ENCODE measurements at places on chromosomes 2 and 18.
A peak's percentile ranks its signal among the peaks of the same experiment; 100 is the strongest.

DNA sequence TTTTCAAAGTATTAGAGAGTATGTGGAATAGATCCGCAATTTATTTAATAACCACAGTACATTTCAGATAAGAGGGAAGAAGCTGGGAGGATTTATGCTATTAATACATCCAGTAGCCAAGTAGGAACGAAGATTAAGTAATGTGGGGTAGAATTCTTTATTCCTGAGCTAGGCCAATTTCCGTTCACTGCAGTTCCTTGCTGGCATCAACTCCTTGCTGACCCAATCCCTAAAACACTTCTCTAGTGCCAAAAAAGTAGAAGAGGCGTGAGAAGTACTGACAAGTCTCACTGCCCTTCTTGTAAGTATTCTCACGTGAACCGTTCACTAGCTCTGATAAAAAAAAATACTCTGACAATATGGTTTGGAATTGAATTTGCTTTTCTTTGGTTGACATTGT lies 211.4 kb downstream of the EPHA4 start:
- no peak for DNase-seq

DNA sequence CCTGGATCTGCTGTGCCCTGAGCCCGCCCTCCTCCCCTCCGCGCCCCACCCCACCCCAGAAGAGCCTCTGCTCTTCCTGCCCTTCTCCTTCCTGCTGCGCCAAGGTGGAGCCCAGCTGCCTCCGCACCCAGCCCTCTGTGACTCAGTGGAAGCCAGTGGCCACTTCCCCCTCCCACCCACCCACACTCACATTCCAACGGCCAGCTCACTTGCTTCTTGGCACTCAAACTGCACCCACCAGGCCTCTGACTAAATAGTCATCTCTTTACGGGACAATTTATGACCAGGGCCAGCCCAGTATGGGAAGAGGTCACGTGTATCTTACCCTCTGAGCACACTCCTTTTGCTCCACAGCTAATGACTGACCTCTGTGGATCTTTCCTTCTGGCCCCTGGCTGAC lies 150.4 kb upstream of the SLC1A4 start:
- no peak for DNase-seq

- DNase-seq, result peak; percentile 37
Measured at GRCh38 chr2:239532859-239533258, 132.0 kb upstream of the HDAC4 start.

DNA sequence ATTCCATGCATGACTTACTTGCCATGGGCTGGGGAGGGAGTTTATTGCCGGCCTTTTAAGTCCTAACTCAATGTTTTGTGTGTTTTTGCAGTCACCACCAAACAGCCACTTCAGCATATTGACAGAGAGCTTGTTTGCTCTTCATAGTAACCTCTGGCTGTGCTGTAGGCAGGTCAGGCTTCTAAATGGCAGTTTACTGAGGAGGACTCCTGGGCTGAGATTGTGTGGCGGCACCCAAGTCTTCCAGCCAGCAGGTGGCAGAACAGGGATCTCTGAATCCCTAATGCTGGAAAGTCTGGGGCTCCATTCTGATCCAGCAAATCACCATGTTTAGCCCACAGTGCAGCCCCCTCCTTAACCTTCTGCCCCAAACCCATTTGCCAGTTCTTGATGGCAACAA lies 121.2 kb downstream of the CAPN13 start:
- no peak for DNase-seq

GRCh38 chr18:46160050-46160798 lies 56.0 kb downstream of the HAUS1 start:
- no peak for DNase-seq

GRCh38 chr18:33282142-33282541 lies 158.4 kb downstream of the CCDC178 start:
- DNase-seq, result no peak

DNA sequence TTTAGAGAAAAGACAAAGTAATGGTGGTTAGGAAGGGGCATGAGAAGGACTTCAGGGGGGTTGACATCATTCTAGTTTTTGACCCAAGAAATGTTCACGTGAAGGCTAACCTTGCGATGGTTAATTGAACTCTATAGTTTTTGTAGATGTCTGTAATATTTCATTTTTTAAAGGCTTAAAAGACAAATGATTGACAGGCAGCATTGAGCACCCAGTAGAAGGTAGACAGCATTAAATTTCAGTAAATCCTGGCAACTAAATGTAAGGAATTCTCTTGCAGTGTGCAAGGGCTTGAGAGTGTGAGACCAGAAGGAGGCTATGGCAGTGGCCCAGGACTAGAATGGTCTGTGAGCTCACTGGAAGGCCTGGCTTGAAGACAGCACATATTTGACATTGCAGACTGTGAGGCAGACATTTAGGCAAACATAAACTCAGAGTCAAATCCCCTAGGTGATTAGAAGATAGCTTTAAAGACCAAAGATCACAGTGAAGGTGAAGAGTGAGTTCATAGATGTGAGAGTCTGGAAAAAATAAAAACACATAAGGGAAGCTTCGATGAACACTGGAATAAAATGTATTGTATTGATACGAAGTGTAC lies 100.1 kb upstream of the MAP4K4 start:
- DNase-seq, result no peak

GRCh38 chr18:75256376-75256775 lies 45.8 kb downstream of the TSHZ1 start:
- no peak for DNase-seq

DNA sequence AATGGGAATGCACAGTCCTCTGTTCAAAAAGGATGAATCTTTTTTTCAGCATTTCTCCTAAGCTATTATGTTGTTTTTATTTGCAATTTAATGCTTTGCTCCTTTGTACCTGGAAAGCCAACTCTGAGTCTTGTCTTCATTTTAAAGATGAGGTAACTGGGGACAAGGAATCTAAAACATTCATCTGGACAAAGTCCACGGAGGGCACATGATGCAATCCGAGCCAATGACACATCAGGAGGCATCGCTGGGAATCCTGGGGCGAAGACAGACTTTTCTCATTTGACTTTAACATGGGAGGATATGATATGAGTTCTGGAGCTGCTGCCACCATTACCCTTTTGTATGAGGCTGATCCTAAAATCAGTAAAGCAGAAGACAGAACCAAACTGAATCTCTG lies 116.5 kb upstream of the REG3G start:
- no peak for DNase-seq

DNA sequence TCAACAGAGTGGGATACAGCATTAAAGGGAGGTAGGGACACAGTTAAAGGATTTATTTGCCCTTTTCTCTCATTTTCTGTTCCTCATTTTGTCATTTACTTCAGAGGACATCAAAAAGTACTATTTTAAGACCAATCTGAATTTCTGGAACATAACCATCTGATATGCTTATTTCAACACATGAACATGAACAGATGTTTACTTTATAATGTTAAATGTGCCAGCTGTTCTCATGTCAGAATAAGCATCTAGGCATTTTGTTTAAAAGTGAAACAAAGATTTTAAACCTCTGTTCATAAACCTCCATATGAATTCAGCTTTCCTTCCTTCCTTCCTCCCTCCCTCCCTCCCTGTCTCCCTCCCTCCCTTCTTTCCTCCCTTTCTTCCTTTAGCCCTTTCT lies 677.7 kb downstream of the CNTNAP5 start:
- DNase-seq, result no peak

GRCh38 chr2:138369856-138370255 lies 131.7 kb upstream of the SPOPL start:
- no peak for DNase-seq

GRCh38 chr2:239820836-239821693 lies 204.1 kb downstream of the NDUFA10 start:
- DNase-seq, result no peak

- DNase-seq, result no peak
Measured at GRCh38 chr2:149329068-149329467, 1.3 kb upstream of the LYPD6 start.

DNA sequence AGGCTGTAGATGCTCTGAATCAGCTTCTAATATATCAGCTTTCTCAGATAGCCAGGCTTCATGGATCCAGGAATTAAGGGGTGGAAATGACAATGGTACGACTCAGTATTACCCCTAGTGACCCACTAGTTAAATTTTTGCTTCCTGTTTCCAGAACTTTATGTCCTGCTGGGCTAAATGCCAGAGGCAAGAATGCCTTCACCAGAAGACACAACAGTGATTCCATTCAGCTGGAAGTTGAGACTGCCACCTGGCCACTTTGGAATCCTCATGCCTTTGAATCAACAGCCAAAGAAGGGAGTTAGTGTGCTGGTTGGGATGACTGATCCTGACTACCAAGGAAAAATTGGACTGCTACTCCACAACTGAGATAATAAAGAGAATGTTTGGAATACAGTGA lies 239.1 kb downstream of the ASXL3 start:
- no peak for DNase-seq

- no peak for DNase-seq
Measured at GRCh38 chr2:117953231-117953630, 60.6 kb downstream of the CCDC93 start.

- DNase-seq, result no peak
Measured at GRCh38 chr2:238114331-238114841, 14.2 kb downstream of the ESPNL start.

- no peak for DNase-seq
Measured at GRCh38 chr2:144454466-144455287, 65.2 kb downstream of the ZEB2 start.

- DNase-seq, result no peak
Measured at GRCh38 chr18:13597068-13597467, 129.3 kb downstream of the FAM210A start.

DNA sequence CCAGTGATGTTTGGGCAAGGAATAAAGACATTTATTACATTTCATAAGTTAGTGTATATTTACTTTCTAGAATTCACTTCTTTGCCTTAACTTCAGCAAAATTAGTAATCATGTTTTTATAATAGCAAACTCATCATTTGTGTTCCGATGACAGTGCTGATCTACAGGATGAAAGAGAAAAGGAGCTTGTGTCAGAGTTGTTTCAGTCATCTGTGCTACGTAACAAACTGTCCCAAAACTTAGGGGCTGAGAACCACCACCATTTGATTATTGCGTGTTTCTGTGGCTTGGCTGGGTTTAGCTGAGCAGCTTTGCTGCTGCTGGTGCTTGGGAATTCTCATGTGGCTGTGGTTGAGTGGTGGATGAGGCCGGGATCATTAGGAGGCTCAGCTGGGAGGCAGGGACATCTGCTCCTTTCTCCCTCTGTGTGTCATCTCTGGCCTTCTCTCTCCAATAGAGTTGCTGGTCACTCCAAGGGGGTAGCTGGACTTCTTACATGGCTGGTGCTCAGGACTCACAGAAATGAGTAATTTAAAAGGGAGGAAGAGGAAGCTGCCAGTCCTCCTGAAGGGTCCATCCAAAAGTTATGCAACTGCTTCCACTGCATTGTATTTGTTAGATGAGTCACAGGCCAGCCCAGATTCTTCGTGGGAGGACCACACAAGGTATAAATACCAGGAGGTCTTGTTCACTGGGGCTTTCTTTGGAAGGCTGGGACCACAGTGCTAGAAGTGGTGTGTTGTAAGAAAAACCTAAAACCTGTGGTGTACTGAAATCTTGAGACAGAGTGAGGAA lies 43.4 kb upstream of the HAAO start:
- no peak for DNase-seq

DNA sequence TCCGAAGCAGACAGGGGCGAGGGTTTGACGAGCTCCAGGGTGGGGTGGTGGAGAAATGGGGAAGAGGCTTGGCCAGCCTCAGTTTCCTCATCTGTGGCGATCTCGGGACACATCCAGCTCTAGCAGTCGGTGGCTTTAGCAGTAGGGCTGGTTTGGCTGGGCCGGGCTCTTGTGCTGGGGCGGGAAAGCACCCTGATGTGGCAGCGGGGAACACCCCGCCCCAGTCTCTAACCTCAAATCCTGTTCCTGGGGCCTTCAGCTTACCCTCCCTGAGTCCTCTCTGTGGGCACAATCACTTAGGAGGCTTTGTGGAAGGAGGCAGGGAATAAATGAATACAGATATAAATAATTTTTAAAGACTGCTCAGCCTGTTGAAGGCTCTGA lies 26.5 kb upstream of the MCFD2 start:
- DNase-seq, result no peak

DNA sequence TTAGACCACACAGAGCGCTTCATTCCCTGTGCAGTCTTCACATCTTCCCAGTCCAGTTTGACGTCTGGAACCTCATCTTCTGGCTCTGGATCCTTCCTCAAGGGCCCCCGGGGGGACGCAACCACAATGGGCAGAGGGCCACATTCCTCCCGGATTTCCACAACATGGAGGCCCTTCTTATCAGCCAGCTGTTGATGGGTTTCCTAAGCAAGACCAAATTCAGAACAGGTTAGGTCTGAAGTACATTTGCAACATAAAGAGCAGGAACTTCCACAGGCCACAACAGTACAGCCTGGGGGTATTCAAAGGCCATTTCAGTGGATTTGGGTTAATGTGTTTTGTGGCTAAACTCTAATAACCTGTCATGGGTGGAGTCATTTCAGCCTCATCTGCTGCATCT lies 34.2 kb downstream of the MRPS5 start:
- no peak for DNase-seq

DNA sequence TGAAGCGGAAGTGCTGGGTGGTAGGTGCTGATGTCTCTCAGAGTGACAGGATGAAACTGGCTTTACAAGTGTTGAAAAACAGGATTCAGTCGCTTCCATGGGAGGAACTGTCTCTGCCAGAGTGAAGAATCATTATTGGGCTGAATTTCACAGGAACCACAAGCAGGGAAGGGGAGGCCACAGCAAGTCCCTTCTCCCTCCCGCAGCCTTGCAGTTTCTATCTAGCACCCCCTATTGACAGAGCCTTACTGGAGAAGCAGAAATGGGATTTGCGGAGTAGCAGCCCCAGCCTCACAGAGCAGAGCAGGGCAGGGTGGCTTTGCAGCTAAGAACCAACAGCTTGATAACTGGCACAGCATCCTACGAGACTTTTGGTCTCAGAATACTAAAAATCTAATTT lies 33.3 kb upstream of the RMP24 start:
- DNase-seq, result no peak

DNA sequence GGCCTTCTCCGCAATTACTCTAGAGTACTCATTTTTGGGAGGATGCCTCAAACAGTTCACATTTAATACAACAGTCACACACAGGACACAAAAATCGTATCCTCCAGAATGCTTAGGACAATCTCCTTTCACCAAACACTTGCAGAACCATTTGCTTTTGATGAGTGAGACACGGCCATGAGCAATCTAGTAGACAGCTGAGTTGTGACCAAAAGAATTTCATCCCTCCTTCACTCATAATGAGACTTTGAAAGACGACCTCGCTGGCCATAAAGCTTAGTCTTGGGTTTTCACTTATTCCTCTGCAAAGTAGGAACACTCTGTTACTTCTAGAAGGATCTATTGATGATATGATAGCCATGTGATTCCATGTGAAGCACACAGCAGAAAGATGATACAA lies 87.5 kb upstream of the SLC35G4 start:
- no peak for DNase-seq

- DNase-seq, result no peak
Measured at GRCh38 chr2:102021779-102022178, 30.0 kb downstream of the IL1R2 start.

- DNase-seq, result no peak
Measured at GRCh38 chr2:113854970-113855740, 34.7 kb upstream of the ACTR3 start.

Measured in renal cortex interstitium (tissue), 15 donors.